OCI-M1 (cell line): ENCODE measurements at places on chromosomes 1 and 21.

DNA sequence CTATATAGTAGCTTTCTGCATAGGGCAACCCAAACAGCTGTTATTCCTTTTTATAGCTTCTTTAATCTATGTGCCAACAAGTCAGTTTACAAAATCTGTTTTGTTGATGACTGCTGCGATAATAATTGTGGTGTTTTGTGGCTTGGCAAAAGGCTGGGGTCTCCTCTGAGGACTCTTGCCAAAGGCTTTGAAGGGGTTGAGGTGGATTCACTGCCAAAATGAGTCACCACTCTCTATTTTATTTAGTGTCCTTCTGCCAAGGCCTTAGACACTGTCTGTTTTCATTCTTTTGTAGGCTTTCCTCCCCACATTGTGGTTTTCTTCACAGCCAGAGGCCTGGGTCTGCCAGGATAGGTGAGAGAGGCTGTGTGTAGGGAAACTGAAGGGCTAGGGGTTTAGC, 161.8 kb downstream of the NFIA start:
- DNase-seq: peak; percentile 58

- no peak for DNase-seq
Observed at GRCh38 chr1:62717483-62717882, 29.3 kb upstream of the DOCK7 start.

GRCh38 chr21:32382108-32382644, 10.6 kb downstream of the URB1 start:
- DNase-seq: no peak

GRCh38 chr1:31054349-31054748, 11.2 kb downstream of the PUM1 start:
- no peak for DNase-seq

DNA sequence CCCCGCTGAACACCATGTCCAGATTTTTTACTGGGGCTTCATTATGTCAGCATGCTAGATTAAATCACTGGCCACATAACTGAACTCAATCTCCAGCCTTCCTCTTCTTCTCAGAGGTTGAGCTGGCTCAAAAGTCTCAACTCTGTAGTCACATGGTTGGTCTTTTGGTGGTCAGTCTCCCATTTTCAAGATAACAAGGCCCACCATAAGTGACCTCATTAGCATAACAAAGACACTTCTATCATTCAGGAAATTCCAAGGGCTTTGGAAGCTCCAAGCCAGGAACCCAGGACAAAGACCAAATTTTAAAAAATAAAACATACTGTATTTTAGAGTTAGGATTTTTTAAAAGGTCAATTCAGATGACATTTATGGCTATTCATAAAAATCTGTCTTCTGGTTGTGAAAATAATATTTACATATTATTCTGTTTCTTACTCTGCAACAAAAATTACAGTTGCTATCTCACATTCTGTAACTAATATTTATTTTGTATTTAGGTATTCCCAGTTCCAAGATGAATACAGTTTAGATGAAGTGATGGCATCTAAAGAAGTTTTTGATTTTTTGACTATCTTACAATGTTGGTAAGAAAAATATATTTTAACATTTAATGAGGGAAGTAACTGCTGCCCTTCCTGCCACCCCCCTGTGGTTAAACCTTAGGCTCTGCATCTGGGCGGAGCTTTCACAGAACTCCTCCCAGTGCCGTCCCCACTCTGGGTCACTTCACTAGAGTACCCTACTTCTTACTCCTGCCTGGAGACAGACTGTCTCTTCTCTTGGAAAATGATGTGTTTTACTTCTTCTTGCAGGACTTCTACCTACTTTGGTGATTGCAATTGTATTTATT, 49.3 kb downstream of the SCP2 start:
- peak; percentile 8 for DNase-seq

DNA sequence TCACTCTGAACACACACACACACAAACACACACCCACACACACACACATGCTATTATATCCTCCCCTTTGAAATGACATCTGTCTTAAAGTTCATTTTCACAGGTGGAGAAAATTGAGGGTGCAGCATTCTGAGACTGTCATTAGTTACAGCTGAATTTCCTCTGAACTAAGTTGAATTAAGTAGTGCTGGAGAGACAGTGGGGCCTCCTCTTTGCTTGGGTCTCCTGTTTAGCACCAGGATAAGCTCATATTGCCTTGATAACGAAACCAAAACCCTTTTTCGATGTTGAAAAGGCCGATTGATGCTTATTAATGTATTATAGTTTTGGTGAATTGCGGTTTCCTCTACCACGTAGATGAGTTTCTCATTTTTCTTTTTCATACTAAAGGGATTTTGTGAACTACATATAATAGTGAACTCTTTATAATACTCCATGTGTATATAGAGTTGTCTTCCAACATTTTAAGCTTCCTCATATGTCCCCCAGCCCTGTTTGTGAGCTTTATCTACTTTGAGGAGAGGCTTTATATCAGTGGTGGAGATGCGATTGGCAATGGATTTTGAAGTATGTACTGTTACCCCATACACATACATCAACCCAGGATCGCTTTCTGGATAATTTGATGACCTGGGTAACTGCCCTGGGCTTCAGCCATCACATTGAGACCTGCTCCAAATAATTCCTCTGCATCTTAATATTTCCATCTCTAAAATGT, 17.4 kb downstream of the DYNLT5 start:
- peak; percentile 77 for DNase-seq

GRCh38 chr1:173295995-173296394, 88.9 kb upstream of the TNFSF4 start:
- DNase-seq: peak; percentile 43

DNA sequence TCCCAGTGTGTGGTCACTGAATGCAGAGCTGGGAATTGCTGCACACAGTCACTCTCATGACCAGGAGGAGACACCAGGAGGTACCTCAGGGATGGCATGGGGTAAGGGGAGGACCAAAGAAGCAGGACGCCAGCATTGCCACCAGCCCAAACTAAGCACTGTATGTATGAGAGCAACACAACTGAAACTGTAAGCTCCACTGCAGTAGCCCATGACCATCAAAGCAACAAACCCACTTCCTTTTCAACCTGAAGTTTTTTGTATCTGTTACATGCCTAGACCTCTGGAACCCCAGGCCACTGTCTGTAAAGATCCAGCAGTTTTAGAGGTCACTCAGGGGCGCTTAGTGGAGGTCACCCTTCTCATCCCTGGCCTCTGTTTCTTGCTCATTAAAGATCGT, 164.3 kb downstream of the SETD4 start:
- DNase-seq: no peak

GRCh38 chr1:202014915-202015661, 4.7 kb downstream of the ELF3 start:
- no peak for DNase-seq

- no peak for DNase-seq
Observed at GRCh38 chr1:24155011-24155782, 12.3 kb upstream of the IL22RA1 start.

DNA sequence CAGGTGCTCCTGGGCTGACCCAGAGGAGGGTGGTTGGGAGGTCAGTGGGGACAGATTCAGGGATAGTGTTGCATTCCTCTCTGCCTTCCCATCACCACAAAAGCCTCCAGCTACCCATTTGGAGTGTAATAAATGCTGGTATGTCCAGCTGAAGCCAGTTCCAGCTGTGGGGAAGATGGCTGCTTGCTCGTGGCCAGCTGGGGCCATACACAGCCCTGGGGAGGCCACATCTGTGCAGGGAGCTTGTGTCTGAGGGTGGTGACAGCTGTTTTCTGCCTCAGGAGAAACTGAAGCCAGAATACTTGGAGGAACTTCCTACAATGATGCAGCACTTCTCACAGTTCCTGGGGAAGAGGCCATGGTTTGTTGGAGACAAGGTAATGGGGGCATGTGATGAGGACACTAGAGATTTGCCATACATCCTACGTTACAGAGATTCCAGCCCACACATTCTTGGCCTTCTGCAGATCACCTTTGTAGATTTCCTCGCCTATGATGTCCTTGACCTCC, 2.7 kb downstream of the GSTM4 start:
- no peak for DNase-seq

DNA sequence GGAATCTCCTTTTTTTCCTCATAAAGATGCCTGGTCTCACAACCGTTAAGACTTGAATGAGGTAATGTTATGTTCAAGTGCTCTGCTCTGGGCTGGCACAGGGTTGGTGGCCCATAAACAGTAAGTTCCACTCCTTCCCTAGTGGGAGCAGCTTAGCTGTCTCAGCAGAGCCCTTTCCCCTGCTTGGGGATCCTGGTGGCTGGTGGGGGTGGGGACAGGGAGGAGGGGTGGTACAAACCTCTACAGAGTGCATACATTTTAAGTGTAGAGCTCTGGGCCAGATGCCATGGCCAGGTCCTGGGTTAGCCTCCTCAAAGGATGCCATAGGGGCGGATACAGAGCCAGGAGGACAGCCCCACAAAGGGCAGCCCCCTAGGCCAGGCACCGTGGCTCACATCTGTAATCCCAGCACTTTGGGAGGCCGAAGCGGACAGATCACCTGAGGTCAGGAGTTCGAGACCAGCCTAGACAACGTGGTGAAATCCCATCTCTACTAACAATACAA, 20.7 kb upstream of the PADI1 start:
- DNase-seq: no peak

GRCh38 chr1:53060579-53060978, 1.4 kb upstream of the PODN start:
- no peak for DNase-seq

GRCh38 chr1:154961207-154962155, at the start of gene PYGO2:
Gene PYGO2, minus strand, starts transcription at chr1:154961782. Its CDS starts 206 bp downstream, at chr1:154961576.
- DNase-seq: peak; percentile 92

DNA sequence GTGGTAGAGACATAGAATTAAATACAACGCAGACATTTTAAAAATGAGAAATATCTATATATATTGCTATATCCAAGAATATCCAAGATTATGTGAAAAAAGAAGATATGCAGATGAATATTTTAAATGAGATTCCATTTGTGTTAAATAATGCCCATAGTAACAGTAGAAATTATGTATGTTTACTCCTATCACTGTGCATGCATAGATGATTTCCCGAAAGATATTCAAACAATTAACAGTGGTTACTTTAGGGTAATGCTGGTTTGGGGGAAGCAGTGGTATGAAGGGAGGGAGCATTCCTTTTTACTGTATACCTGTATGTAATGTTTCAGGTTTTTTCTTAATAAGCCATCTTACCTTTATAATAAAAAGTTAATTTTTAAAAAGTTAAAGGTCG, 25.1 kb downstream of the DNTTIP2 start:
- DNase-seq: no peak

- DNase-seq: peak; percentile 88
Observed at GRCh38 chr1:210143465-210144062, 89.0 kb upstream of the SERTAD4 start.

DNA sequence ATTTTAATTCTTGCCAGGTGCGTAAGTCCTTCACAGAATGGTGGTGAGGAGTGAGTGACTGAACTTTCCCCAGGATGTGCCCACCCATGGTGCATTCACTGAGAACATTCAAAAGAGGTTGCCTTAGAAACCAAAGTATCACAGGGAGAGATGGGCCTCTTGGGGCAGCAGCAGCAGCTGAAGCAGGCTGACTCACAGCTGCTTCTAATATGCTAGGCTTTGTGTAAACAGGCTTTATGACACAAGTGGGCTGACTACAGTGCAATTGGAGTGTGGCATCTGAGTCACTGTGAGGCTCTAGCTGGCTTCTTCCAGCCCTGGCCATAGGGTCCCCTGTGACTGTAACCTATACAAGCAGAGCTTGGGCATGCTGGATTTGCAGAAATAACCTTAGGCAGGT, 12.6 kb downstream of the PIGP start:
- DNase-seq: peak; percentile 36

GRCh38 chr1:19819701-19820100, 4.6 kb upstream of the RNF186 start:
- DNase-seq: no peak

- DNase-seq: no peak
Observed at GRCh38 chr21:29166853-29167252, 36.4 kb downstream of the MAP3K7CL start.

- no peak for DNase-seq
Observed at GRCh38 chr1:165911609-165912281, 84.3 kb downstream of the UCK2 start.

GRCh38 chr1:163959622-163960021, 599.4 kb upstream of the PBX1 start:
- no peak for DNase-seq

DNA sequence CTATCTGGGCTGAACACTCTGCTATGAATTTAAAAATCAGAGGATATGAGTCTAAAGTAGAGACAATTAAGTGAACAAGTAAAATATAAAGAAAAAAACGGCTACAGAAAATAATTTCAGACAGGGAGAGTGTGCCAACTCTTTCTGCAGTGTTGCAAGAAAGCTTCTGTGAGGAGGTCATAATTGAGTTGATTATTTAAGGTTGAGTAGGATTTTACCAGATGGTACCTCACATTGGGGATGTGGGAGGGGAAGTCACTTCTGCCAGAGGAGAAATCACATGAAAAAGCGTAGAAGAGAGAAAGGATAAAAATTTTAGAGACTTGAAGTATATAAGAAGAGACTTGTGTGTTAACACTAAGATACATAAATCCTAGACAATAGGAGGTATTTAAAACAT, 238.0 kb upstream of the NCAM2 start:
- no peak for DNase-seq

GRCh38 chr1:7641587-7642417, 129.3 kb upstream of the VAMP3 start:
- DNase-seq: no peak

GRCh38 chr1:247273013-247273412, 17.1 kb downstream of the VN1R5 start:
- DNase-seq: no peak

GRCh38 chr1:25695771-25696311, 79.2 kb downstream of the MAN1C1 start:
- DNase-seq: no peak

DNA sequence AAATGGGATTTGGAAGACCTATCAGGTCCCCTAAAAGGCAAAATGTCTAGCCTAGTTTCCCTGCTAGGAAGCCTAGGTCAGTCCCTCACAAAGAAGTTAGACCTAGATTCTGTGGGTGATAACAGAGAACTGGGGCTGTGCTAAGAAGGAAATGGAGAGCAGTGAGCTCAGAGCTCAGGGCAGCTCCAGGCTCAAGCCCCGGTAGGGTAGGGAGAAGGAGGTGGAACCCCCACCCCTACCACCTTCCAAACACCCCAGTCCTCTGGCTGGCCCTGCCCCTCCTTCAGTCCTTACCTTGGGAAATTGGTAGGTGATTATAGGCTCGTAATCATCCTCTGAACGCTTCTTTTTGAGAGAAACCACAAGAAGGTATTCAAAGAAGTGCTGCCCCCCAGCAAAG, 1.1 kb downstream of the DENND2D start:
- no peak for DNase-seq

- no peak for DNase-seq
Observed at GRCh38 chr1:234987415-234988154, 141.1 kb downstream of the TOMM20 start.

DNA sequence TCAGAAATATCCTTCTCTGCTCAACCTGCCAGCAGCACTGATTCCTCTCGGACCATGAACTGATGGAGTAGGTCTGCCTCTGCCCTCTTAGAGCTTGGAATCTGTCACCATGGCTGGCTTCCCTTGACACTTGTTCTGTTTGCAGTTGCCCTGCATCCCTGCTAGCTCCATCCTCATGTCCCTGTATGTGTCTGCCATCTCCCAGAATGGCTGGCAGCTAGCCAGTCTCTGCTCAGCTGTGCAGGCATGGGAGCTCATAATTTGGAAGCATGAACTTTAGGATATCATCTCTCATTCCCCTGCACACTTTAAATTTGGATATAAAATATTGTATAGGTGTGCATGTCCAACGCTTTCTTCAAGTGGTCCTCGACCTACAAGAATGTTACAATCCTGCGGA, 95.4 kb downstream of the C1orf94 start:
- no peak for DNase-seq

GRCh38 chr1:56850411-56850810, 4.2 kb upstream of the C8A start:
- DNase-seq: no peak

GRCh38 chr1:15350551-15351200, 59.0 kb upstream of the EFHD2 start:
- no peak for DNase-seq
